NCI-H1105 (cell line): ENCODE measurements at places on chromosomes 7 and 10.

DNA sequence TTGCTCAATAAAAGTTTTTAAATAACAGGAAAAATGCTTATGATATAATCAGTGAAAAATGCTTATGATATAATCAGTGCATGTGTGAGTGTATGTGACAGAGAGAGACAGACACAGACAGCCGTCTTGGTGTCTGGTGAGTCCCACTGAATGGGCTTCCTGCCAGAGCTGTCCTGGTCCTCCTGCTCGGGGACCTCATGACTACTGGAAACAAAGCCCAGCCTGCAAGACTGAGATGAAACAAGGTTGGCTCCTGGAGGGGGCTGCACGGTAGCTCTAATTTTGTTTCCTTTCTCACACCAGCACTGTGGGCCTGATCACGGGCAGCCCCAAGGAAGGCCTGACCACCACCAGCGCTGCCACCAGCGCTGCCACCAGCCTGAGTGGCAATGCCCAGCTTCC lies 57.3 kb downstream of the NRP1 start:
- DNase-seq = no peak

GRCh38 chr7:150979713-150980390 lies 1.7 kb upstream of the KCNH2 start:
- no peak for DNase-seq

GRCh38 chr7:22660732-22661131 lies 66.3 kb upstream of the IL6 start:
- no peak for DNase-seq

DNA sequence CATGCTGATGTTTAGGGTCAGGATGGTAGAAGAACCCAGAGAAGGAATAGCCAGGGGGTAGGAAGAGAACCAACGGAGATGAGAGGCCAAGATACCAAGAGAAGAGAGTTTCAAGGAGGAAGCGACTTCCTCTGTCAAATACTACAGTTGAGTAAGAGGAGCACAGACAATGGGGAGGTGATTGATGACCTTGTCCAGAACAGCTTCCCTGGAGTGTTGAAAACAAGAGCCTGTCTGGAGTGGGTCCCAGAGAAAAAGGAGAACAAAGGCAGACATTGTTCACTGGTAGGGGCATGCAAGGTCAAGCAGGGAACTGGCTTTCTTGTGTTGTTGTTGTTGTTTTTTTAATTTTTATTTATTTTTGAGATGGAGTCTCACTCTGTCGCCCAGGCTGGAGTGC lies 9.6 kb upstream of the TRIM56 start:
- no peak for DNase-seq

- DNase-seq = peak; percentile 57
These were observed 1004.9 kb downstream of the KCNMA1 start for GRCh38 chr10:76632767-76633051.

DNA sequence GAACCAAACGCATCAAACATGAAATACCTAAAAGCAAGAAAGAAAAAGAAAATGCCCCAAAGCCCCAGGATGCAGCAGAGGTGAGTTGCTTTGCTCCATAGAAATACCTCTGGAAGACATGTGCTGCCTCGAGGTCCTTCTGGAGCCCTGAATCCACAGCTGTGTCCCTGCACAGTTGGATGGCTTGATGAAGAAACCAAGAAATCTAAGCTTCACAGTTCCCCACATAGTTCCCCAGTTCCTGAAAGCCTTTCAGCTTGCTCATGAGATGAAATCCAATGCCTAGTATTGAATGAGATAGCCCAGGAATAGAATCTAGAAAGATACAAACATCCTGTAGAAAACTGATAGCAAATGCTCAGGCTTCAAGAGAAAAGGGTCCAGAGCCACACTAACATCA lies 182.8 kb downstream of the RTKN2 start:
- no peak for DNase-seq

GRCh38 chr10:106978756-106979155 lies 185.8 kb downstream of the SORCS1 start:
- no peak for DNase-seq

GRCh38 chr7:33459340-33459751 lies 330.0 kb downstream of the BBS9 start:
- peak; percentile 54 for DNase-seq

DNA sequence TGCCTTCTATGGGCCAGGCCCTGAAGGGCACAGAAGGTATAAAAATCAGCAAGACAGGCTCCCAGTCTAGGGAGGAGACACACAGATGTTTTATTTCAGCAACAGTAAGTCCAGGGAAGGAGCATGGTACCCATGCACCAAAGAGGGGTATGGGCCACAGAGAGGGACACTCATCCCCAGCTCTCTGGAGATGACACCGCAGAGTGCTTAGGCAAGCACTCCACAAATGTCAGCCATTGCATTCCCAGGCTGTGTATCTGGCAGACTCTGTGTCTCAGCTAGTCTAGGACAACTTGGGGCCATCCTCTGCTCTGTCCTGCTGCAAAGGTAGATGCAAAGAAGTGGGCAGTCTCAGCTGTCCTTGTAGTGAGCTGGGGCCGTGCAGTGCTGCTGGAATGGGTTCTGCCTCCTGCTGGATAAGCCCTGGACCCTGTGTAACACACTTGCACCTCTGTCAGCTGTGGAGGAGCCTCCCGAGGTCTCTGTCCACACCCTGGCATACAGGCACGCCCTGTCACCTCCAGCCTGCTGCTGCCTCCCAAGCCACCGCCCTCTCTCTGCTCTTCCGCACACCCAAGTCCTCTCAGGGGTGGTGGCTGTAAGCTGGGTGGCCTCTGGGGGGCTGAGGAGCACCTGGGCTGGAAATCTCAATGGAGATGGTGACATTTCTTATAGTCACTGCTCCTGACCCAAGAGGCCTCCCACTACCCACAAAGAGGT lies 57.6 kb downstream of the VOPP1 start:
- DNase-seq = no peak

DNA sequence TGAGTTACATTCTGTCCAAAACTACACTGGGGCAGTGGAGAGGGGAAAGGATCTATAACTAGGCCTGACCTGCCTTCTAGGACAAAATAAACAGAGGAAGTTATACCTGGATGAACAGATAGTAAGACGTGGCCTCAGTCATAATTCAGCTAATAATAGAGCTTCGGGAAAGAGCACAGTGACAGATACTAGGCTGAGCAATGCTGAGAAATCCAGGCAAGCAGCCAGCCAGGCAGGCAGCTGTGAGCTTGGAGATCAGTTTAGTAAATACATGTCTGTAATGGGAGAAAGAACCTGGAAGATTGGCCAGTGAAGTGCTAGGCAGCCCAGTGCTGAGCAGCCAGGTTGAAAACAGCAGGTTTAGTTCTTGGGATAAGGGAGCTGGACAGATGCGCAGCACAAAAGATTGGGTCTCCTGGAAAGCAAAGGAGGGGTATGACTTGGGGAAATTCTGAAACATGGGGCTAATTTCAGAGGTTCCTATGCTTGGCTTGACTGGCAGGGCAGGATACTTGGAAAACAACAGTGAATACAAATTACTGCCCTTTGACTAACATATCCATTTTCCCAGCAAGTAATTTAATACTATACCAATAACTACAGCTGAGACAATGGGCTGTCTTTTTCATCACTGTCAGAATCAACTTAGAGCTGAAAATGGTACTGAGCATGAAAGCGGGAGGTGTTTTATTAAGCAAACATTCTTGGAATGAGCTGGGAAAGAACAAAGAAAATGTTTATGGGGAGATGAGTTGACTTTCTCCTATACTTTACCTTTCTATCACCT lies 140.8 kb downstream of the DGKB start:
- DNase-seq = peak; percentile 91

DNA sequence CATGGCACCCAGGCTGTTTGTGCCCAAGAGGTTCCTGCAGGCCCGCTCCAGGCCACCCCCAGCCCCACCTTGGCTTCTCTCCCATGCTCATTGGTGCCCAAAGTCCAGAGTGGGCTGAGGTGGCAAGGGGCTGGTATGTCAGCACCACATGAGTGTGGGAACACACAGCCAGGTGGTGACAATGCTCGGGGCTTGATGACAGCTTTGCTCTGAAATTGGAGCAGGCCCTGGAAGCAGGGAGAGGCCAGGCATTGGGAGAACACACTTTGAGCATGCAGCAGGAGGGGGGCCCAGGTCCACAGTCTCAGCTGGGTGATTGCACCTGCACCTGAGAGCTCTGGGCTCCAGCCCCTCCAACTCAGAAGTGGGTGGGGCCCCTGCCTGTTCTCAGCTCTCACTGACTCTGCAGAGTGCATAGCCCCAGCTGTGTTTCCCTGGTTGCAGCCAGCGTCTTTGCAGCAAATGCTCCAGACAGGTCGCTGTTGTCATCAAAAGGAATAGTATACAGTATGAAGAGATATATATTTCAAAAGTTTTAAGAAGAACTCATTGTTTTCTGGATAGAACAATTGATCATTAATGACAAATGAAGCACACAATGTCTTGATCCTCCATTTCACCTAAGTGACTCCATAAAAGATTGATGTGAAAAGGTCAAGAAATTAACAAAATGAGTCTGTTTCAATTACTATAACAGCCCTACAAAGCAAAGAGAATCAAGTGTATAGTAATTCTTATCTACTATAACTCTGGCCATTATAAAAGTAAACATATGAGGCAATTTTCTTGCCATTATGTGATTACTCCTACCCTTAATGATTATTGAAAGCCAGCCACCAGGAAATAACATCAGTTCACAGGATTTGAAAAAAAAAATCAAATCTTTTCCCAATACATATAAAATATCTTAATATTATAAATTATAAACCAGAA lies 848.1 kb downstream of the PCDH15 start:
- no peak for DNase-seq

GRCh38 chr7:126718419-126718818 lies 534.3 kb downstream of the GRM8 start:
- DNase-seq = no peak

- no peak for DNase-seq
These were observed 43.9 kb upstream of the GPAM start for GRCh38 chr10:112227331-112227987.

- DNase-seq = no peak
These were observed 230.5 kb downstream of the TCF7L2 start for GRCh38 chr10:113180401-113181154.

DNA sequence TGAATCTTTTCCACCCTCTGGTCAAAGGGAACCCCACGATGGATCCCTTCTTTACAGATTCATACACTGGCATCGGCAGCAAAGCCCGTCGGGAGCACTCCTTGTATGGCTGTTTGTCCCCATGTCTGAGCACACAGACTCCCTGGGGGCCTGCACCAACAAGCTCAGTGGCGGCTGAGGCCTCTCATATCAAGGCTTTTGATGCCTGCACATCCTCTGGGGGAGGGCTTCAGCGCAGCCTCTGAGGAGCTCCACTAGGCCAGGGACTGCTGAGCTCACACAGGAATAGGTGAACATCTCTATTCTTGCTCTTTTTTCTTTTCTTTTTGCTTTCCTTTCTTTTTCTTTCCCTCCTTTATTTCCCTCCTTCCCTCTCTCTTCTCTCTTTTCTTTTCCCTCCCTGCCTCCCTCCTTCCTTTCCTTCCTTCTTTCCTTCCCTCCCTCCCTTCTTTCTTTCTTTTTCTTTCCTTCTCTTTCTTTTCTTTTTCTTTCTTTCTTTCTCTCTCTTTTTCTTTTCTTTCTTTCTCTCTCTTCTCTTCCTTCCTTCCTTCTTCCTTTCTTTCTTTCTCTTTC lies 174.6 kb downstream of the CCDC3 start:
- no peak for DNase-seq

- peak; percentile 52 for DNase-seq
These were observed 204.6 kb downstream of the ARHGAP21 start for GRCh38 chr10:24518981-24519597.

DNA sequence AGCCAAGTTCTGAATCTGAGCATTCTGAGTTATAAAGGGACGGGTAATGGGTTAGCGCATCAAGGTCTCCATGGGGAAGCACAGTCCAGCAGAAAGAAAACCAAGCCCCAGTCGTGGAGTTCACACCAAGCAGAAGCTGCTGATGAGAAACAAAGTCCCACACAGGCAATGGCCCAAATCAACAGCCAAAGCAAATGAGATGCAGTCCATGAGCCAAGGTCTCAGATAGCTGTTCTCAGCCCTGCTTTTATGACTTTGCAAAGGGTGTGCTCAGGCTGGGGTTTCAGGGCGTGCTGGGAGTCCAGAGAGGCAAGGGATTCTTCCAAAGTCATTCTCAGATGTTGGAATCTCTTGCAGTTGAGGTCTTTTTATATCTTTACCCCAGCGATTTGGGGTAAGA lies 32.0 kb downstream of the THNSL1 start:
- no peak for DNase-seq

DNA sequence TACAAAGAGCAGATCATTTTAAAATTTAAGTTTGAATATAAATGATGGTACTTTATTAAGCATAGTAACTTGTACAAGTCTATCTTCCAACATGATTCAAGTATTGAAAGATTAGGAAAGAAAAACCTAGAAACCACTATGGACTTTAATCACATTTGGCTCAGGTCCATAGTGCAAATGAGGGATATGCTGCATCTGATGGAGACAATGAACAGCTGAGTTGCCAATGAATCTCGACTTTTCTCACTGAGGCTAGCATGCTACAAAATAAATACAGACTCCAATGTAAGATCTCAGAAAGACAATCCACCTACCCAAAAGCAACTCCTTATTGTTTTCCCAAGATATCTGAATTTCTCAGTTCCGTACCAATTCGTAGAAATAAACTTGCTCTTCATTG lies 89.8 kb downstream of the SEMA3A start:
- DNase-seq = no peak

GRCh38 chr10:26486304-26486703 lies 48.2 kb downstream of the APBB1IP start:
- no peak for DNase-seq

DNA sequence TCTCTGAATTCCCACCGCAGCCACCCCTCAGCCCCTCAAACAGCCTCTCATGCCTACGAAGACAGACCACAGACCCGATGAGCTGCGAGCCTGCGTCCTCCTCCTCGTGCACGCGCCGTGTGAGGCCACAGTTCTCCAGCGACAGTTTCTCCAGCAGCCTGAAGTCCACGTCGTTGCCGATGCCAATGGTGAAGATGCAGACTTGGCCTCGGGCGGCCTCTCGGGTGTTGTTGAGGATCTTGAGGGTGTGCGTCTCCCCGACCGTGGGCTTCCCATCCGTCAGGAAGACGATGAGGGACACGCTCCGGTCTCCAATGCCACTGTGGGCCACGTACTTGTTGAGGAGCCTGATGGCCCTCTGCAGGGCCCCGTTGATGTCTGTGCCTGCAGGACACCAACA lies 87.1 kb downstream of the ITIH5 start:
- DNase-seq = no peak

DNA sequence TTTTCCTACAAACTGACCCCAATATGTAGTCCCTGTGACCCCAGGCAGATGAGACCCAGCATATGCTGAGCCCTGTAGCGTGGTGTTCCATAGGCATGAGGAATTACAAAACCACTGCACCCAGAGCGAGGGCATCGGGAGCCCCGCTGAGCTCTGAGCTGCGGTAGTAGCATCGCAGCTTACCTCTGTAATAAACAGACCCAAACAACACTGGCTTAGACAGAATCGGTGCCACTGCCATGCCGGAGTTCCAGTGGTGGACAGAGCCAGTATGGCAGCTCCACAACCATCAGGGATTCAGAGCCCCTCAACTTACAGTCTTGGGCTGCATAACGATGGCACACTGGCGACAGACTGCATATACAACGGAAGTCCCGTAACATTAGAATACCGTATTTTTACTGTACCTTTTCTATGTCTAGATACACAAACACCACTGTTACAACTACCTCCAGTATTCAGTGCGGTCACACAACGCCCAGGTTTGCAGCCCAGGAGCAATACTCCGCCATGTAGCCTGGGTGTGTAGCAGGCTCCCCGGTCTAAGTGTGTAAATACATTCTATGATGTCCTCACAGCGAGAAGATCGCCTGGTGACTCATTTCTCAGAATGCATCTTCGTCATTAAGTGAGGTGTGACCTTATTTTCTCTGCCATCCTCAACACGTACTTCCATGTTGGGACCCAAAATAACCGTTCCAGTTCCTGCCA lies 68.8 kb downstream of the PROSER2 start:
- DNase-seq = no peak
